ENCODE measurements at places on chromosomes 16 and 17.

DNA sequence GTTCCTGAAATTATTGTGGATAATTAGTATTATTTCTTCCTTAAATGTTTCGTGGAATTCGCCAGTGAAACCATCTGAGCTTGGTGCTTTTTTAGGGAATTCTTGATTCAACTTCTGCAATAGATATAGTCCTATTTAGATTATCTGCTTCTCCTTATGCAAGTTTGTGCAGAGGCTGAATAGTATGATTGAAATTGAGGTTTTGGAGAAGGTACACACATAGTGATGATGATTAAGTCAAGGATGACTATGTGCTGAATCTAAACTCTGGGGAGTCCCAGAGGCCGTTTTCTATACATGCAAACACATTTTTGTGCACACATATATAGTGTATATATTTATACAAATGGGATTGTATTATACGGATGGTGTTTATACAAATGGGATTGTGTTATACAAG is 5.2 kb upstream of the MYH4 start:
- DNase-seq: no peak

- no peak for DNase-seq
Observed at GRCh38 chr17:58279736-58280479, 827 bp downstream of the MPO start.

GRCh38 chr17:78753316-78754250 is 28.5 kb downstream of the CYTH1 start:
- DNase-seq: no peak

- no peak for DNase-seq
Observed at GRCh38 chr16:58197314-58198012, 443 bp downstream of the CSNK2A2 start.

DNA sequence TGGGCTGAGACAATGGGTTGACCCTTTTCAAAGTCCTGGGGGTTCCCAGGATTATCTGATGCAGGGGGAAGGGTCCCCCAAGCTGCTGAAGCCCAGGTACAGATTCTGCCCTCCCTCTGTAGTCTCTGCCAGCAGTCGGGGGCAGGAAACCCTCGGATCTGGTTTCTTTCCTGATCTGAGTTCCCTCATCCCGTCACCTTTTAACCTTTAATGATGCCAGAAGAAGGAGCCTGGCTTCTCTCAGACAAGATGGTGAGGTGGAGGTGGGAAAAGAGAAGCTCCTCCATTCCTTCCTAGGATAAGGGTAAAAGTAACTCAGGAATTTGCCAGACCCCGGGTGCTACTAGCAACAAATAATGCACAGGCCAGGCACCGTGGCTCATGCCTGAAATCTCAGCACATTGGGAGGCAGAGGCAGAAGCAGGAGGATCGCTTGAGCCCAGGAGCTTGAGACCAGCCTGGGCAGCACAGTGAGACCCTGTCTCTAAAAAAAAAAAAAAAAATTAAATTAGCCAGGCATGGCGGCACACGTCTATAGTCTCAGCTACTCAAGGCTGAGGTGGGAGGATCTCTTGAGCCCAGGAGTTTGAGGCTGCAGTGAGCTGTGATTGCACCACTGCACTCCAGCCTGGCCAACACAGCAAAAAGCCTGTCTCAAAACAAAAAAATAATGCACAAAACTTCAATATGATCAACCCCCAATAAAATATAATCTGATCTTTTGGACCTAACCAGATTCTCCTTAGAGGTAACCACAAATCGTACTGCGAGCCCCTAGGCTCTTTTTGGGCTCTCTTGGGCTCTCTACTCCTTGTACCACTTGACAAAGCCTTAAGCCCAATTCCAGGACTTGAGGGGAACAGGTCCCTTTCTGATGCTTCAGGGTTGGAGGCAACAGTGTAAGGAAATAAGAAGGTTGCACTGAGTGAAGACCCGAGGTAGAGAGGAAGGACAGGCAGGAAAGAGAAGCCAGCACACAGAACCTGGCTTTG is 5.7 kb downstream of the CDC42EP4 start:
- DNase-seq: no peak

- no peak for DNase-seq
Observed at GRCh38 chr16:84484579-84485254, 19.7 kb downstream of the MEAK7 start.

- DNase-seq: no peak
Observed at GRCh38 chr17:29363716-29364115, 26.4 kb upstream of the TAOK1 start.

DNA sequence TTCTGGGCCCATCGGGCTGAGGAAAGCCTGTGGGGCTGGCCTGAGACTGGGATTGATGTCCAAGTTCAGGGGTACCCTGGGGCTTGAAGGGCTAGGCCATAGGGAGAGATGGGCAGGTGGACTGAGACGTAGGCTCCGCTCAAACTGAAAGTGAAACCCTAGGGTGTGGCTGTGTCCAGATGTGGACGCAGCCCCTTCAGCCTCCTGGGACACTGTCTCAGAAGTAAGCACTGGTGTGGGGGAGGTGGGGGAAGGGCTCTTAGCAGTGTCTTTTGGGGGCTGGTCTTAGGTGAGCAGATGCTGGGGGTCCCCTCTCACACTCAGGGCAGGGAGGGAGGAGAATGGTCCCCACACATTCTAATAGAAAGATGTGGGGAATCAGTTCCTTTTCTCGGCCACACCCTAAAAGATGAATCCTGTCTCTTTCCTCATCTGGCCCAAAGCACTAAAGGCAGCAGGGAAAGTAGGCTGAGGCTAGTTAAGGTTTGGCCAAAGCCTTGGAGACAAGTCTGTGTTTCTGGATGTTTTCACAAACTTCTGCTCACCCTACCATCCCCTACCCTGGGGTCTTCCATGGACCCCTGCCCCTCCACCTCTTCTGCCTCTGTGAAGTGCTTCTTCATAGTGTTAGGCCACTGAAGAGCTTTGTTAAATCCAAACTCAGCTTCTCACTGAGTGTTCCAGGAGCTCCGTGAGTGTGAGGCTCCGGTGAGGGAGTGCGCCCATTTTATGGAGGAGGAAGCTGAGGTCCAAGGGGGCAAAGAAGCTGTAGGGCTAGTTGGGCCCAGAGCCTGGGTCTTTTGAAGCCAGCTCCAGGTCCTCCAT is 5.6 kb downstream of the FMNL1 start:
- no peak for DNase-seq

GRCh38 chr17:33284022-33284421 is 9.1 kb downstream of the ASIC2 start:
- no peak for DNase-seq

- no peak for DNase-seq
Observed at GRCh38 chr16:4285167-4285566, 12.3 kb upstream of the TFAP4 start.

DNA sequence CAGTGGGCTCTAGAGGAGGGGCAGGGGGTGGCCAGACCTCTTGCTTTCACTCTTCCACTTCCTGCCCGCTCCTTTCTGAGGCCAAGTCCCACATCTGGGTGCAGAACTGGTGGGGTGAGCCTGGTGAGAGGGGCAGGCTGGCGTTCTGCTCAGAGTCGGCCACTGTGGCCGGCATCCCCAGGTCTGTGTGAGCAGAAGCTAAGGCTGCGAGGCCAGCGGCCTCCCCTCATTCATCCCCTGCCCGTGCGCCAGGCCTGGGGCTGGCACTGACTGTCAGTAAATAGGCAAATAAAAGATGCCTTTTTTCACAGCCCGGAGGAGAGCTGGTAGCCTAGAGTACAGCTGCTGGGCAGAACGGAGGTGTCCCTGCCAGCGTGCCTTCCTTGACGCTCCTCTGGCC is 1.2 kb downstream of the DEF8 start:
- no peak for DNase-seq

DNA sequence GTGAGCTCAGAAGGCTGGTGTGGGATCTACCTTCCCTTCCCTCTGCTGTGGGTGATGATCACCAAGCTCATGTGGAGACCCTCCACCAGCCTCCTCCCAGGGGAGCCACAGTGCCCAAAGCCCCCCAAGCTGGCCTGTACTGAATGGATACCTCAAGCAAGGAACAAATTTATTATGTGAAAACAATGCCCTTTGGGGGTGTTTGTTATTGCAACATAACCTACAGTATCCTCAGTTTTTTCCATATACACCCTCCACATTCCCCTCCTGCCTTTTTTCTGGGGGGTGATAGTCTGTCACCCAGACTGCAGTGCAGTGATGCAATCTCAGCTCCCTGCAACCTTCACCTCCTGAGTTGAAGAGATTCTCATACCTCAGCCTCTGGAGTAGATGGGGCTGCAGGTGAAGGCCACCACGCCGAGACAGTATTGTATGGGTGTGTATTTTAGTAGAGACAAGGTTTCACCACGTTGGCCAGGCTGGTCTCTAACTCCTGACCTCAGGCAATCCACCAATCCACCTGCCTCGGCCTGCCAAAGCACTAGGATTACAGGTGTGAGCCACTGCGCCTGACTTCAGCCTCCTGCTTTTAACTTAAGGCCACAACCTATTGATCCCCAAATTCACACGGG is 215.9 kb downstream of the CPPED1 start:
- no peak for DNase-seq

DNA sequence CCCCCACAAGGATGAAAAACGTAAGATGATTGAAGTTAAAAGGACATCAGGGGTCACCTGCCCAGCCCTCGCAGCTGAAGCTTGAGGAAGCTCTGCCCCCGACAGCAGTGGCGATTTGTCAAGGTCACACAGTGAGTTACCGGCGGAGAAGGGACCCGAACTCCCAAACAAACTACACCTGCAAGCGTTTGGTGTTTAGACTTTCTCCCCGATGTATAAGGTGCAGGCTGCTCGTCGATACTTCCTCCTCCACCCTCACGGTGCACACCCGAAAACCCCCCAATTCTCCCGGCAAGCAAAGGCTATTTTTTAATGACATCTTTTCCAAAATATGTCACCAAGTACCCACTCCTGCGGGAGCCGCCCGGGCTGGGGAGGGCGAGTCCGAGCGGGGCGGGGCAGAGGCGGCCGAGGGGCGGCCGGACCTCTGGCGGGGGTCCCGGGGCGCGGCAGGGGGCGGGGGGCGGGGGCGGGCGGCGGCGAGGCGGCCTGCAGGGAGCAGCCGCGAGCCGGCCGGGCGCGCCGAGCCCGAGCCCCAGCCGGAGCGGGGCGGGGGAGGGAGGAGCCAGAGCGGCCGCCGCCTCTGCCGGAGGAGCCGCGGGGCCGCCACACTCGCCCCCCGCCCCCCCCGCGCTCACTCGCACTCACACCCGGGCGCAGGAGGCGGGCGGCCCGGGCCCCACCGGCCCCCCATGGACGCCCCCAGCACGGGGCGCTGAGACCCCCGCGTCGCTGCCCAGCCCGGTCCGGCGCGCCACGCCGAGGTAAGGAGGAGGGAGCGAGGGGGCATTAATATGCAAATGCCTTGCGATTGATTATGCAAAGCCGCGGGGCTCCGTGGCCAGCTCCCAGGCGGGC is at the start of gene THRA:
TSS of gene THRA (plus strand) at position 637 of the 858 bp plus-strand sequence. CDS start 11,524 bp downstream, outside the sequence.
- DNase-seq: no peak

DNA sequence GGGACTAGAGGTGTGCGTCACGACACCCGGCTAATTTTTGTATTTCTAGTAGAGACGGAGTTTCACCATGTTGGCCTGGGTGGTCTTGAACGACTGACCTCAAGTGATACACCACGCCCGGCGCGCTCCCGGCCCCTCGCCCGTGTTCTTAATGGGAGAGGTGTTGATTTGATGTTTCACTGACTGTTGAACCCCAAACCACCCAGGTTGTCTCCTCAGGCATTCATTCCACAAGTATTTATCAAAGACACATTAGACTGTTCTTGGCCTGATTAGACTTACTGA is 1.4 kb downstream of the CENPN start:
- DNase-seq: no peak

GRCh38 chr17:34235389-34236028 is 19.6 kb upstream of the CCL2 start:
- DNase-seq: no peak

DNA sequence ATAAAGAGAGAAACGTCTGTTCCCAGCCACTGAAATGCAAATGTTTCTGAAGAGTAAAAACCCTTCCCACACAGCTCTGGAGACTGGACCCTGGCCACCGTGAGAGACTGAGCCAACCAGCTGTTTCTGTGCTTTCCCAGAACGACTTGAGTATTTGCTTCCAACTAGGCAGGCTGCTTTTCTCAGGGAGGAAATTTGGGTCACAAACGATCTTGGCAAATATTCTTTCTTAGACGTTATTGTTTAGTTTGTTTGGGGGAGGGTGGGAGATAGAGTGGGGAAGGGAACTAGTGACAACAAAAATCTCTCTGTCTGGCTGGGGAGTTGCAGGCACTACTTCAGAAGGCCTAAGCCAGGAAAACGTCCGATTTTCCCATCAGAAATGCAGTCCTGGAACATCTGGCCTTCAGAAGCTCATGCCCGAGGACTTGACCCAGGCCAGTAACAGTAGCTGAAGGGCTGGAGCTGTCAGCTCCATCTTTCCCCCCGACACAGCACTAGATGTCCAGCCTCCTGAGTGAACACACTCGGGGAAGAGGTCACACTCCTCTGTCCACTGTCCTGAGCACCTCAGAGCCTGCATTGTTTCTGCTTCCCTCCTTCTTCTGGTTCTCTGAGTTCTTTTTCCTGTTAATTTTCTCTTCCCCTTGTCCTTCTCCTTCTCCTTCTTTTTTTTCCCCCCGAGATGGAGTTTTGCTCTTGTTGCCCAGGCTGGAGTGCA is 4.0 kb downstream of the CCDC92B start:
- DNase-seq: no peak

GRCh38 chr17:39923836-39924690 is 3.3 kb downstream of the ORMDL3 start:
- DNase-seq: no peak

DNA sequence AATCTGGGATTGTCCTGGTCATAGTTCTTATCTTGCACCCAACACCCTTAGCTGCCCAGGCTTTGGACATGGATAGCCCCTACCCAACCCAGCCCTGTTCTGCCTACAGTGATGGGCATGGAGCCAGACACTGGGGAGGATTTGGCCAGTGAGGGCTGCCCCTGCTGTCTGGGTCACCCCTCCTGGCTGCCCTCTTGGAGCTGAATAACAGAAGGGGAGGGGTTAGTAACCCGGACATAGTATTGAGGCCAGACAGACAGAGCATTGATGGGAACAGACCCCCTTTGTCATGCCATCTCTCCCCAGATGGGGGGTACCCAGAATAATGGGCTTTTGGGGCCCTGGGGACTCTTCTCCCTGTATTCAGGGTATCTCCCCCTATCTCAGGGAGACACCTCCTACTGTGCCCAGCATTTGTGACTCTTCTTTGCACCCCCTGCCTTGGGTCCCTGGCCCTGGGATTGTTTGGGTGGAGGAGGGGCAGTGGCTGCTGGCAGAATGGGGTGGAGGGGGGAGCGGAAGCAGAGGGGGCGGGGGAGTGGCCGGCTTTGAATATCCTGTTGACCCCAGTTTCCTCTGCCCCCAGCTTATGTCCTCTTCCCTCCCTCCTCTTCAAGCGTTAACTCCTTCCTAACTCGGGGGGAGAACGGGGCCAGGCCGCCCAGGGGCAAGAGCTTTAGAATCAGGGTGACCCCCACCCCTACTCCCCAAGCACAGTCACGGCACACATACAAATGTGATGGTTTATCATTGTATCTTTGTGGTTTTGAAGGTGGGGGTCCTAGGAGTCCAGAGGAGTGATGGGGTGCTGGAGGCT is 17.0 kb downstream of the GJD3 start:
- DNase-seq: no peak

- DNase-seq: no peak
Observed at GRCh38 chr16:54048586-54049495, 237.7 kb downstream of the IRX3 start.

- DNase-seq: no peak
Observed at GRCh38 chr16:87995644-87996043, 44.4 kb downstream of the BANP start.

GRCh38 chr16:15792563-15792971 is 64.3 kb downstream of the MYH11 start:
- no peak for DNase-seq

GRCh38 chr17:55067697-55068439 is 99.3 kb downstream of the STXBP4 start:
- DNase-seq: no peak
